Stimulated activated CD4-positive, alpha-beta T cell treated with anti-CD3 and anti-CD28 coated beads, TNF-alpha, amount 100 ng/mL, for 48 hours (primary cell): ENCODE measurements at places on chromosomes 5 and 9.

GRCh38 chr9:76521906-76522305 lies 62.9 kb downstream of the GCNT1 start:
- no peak for DNase-seq

GRCh38 chr5:135635451-135635850 lies 56.7 kb upstream of the CXCL14 start:
- no peak for DNase-seq

DNA sequence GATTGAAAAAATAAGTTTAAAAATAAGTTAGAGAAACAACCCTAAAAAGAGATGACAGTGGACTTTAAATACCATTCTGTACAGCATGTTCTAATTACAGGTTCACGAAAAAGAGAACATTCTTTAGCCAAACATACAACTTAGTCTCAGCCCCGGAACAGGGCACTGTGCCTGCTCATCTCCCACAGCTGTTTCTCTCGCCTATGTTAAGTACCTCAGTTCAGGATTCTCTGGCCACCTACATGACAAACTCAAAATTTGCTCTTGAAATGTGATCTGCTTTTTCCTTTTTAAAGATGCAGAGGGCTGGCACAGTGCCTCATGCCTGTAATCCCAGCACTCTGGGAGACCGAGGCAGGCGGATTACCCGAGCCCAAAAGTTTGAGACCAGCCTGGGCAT lies 52.3 kb downstream of the MYO10 start:
- DNase-seq: no peak

DNA sequence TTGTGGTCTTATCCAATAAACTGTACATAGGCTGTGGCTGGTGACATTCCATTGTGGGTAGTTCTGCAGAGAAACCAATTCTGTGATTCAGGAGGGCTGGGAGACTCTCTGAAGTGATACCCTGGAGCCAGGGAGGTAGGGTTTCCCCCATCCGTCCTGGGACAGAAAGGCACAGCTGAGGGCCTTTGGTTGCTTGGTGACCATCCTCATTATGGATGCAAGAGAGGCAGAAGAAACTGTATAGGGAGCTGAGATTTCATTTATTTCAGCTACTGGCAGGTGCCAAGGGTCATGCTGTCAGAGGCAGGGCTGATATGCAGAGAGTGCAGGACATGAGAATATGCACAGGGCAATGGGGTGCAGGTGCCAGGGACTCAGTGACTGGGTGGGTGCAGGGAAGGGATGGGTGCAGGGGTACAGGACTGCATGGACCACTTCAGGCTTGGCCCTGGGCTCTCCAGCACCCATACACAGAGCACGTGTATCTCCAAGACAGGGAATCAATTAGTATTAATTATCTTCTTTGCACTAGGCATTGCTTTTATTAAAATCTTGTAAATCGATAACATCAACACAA lies 236.5 kb downstream of the ICE1 start:
- no peak for DNase-seq

GRCh38 chr5:105131045-105131444 lies 1568.5 kb upstream of the NUDT12 start:
- no peak for DNase-seq

DNA sequence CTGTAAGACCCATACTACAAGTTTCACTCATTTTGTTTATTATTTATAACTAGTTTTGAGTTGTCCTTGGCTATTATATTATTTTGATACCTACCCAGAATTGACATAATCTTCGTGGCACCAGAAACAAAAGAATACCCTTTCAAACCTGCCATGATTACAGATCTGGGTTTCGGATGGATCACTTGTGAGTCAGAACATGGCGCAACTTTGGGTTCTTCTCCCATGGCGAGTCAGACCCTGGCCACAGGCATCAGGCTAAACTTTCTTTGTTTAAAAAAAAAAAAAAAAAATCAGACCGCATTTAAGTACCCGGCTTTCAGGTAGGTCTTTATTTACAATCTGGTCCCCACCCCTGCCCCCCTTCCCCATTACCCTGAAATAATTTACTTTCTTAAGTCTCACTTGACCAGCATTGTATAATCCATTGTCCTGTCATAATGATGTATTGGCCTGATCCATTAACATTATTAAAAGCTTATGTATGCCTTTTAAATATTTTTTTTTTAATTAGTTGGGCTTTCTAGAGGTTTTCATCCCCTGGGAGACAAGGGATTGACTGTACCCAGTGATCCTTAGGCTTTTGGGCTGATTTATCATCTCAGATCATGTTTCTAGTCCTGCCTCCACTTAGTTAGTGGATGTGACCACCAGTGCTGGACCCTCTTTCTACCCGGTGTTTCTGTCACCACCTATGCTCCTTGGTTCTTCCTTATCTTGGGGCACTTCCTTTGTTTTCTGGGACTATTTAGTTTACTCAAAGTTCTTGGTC lies 43.9 kb downstream of the F2RL2 start:
- no peak for DNase-seq

DNA sequence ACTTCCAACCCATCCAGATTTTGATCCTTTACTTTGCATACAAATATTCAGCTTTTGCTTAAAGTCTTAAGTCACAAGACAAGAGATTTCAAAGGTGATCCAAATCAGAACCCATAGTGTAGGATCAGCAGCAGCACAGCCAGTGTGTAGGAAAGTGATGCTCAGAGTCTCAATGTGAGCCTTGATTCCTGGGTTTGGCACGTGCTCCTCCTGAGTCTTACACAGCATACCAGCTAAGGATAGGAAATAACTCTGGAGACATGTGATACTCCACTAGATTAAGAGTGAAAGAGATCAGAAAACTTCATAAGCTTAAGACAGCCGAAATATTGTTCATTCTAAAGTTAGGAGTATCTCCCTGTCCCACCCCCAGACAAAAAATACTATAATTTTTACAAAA lies 344.9 kb downstream of the SEMA5A start:
- DNase-seq: no peak

DNA sequence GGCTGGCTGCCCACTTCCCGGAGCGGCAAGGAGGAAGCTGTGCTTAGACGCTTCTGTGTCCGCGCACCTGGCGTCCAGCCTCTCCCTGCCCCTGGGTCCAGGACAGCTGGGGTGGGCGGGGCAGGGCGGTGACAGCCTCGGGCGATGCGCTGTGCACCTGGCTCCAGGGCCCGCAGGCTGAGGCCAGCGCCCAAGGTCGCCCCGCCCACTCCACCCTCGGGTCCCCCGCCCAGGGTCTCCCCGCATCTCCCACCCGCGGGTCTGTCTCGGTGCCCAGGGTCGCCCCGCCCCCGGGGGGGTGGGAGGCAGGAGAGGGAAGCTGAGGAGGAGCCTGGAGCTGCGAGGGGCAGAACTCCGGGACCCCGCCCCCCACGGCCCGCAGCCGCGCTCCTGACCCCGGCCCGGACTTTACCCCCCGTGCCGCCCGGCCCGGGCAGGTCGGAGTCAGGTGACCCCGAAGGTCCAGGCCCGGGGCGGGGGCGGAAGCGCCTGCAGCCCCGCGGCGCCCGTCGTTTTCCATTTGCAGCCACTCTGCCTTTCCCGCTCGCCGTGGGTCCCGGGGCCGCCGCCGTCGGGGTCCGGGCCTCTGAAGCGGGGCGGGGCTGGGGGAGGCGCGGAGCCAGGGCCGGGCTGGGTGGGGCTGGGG lies at the start of gene ENTPD8:
TSS of gene ENTPD8 (minus strand) at position 69 of the 646 bp plus-strand sequence. CDS start 3,072 bp downstream, outside the sequence.
- DNase-seq: no peak

- DNase-seq: no peak
These were observed at the start of gene PCDHGA11 for GRCh38 chr5:141420855-141421488. PCDHGA11 (plus strand) TSS chr5:141421051; CDS start chr5:141421228, 177 bp downstream.

DNA sequence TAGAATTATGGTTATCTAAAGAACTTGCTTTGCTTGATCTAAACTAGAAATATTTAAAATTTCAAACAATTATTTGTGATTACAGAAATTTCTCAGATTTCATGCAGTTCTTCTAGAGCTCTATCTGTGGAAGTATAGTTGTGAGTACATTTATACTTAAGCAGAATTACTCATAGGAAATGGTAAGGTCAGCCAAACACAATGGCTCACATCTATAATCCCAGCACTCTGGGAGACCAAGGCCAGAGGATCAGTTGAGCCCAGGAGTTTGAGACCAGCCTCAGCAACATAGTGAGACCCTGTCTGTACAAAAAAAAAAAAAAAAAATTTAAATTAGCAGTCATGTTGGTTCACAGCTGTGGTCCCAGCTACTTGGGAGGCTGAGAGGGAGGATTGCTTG lies 71.0 kb downstream of the INVS start:
- no peak for DNase-seq

- DNase-seq: no peak
These were observed 280.4 kb downstream of the NTRK2 start for GRCh38 chr9:84949971-84950370.

- no peak for DNase-seq
These were observed 615.1 kb downstream of the CDH12 start for GRCh38 chr5:22238047-22238446.

- DNase-seq: no peak
These were observed 16.0 kb downstream of the ATP10B start for GRCh38 chr5:160835818-160836528.

GRCh38 chr5:100902440-100903038 lies 543 bp downstream of the ST8SIA4 start:
- DNase-seq: no peak

DNA sequence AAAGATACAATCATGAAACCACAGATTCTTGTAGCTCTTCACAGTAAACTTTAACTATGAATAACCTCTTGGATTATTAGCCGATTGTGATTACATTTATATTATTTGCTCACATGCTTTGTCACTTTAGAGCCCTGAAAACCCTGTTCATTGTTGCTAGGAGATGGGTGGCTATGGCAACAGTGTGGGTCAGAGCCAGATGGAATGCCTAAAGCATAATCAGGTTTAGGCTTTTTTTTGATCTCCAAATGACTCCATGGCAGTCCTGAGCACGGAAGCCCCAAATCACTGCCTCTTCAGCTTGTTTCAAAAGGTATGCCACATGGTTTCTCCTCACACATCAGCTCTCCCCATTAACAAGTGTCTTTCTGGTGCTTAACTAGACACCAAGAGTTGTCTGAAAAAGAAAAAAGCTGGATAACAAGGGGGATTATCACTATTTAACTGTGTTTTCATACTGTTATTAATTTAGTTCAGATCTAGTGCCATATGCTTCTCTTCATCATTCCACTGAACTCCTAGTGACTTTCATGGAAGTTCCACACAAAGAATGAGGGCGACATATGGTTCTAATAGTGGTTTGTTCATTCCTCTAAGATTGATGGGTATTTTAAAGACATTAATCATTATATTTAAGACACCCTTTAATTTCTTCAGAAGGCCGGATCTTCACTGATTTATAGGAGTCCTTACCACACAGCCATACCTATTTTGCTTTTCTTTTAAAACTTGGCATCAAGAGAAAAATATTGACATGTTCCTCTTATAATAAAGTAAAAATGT lies 88.8 kb upstream of the PAM start:
- DNase-seq: no peak
